ENCODE measurements at places on chromosomes 1 and 21.

DNA sequence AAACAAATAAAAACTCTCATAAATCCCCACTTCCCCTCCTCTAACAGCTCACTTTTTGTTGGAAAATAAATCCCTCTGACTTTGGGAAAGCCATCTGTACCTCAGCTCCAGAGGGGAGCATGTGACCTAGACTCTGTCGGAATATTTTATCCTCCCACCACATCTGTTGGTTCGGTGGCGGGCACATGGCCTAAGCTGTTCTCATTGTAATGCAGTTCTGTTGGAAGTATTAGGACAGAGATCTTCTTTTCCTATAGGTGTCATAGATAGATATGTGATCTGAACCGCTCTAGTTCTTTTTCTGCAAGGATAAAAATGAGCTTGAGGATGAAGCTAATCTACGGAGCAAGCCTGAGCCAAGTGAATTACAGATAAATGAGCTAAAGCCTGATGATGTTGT lies 50.5 kb upstream of the EPS8L3 start:
- no peak for DNase-seq

DNA sequence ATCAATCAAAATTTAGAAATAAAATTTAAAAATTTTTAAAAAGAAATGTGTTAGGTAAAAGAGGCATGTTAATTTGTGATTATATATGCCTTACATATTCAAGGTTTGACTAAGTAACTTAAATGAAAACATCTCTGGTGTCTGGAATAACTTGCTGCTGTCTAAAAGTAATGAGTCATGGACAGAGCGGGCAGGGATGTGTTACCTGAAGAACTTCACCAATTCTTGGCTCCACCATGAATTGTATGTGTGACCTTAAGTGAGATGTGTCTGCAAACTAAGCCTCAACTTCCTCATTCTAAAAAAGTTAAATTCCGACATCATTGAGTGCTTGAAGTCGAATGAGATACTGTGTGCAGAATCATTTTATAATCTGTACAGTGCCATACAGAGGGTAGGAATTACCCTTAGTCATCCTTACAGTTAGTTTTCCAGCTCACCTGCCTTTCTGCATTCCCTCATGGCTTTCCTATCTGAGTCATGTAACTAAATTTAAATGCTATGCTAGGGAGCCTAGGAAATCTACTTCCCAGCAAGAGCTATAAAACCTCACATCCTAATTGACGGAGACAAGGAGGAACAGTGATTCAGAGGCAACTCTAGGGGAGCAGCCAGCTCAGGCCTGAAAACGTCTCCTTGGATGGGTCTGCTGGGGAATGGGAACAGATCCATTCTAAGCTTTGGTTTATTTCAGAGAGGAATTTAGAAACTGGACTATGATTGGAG lies 100.7 kb upstream of the TSPAN2 start:
- DNase-seq: no peak

DNA sequence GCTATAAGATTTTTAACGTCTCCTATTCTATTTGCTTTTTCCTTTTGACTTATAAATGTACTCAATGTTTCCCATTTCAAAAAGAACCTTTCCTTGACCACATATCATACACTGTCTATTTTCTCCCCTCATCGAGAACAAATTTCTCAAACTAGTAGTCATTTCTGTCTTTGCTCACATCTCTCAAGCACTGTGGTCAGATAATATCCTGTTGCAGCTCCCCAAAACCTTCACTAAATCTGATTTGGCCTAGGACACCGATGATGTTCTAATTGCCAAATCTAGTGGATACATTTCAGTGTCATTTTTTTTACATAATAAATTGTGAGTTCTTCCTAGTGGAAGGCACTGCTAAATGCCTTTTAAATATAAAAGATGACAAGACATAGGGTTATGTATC lies 19.4 kb downstream of the CXADR start:
- no peak for DNase-seq

DNA sequence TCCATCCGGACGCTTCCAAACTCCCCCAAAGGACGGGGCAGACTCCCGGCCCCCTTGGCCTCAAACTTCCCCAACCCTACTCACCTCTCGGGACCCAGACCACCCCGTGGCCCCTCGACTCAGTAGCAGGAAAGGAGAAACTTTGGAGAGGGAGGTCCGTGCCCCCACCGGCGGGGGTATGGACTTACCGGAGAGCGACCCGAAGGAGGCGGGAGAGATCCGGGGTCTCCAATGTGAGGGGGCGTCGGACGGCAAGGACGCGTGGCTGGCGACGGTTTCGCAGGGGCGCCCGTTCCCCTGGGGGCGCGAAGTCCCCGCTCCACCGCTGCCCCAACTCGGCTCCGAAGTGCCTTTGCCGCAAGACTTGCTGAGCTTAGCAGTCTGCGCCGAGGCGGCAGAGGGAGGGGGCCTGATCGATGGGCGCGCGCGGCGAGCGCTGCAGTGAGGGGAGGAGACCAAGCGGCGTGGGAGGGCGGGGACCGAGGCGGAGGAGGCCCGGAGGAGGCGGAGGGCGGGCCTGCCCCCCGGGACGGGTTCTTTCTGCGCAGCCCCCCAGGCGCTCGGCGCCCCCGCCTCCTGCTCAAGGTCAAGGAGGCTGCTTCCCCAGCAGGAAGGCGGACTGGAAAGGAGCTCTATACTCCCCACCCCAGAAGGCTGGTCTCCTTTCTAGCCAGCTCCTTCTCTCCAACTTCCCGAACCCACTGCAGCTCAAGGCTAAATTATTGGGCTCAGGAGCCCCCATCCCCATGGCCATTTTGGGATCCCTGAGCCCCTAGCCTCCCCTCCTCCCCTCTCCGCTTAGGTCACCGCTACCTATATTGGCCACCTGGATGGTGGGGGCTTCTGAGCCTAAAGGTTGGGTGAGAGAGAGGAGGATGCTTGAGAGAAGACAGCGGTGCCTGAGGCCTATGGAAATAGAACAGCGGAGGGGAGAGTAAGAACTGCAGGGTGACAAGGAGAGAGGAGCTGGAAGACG lies at the start of gene SYT2:
TSS of gene SYT2 (minus strand) at position 385 of the 976 bp plus-strand sequence. CDS start 104,682 bp downstream, outside the sequence.
- DNase-seq: no peak

DNA sequence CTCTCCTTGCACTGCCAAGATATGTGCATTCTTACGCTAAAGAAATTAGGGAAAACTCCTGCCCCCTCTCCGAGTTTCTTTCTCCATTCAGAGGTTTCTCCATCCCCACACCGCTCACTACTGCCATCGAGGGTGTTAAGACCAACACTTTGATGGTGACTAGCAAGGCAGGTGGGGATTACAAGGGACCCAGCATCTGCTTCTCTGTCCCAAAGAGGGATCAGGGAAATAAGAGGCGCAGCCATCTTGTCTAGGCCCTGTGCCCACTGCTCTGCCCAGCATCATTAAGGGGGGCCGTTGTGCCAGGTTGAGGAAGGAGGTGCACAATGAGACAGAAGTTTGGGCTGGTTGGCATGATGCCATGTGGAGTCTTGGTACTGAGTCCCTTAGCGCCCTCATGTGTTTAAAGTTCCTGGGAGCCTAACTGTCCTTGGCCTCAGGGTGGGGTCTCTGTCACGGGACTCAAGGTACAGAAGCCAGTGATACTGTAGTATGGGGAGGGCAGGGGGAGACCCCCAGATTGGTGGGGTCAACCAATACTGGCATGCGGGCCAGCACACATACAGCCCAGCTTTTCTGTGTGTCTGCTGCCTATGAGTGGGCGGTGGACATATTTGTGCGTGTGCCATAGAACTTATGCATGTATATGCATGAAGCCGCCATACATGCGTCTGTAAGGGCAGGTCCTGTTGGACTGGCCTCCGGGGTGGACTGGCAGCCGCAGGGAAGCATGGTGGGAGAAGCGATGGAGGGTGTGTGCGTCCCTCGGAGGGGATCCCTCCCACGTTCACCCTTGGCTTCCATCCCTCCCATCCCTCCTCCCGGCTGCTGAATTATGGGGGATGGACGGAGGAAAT lies 5.5 kb downstream of the EFNA3 start:
- DNase-seq: no peak

- no peak for DNase-seq
These were observed 1287.4 kb upstream of the B3GALT2 start for GRCh38 chr1:194473766-194474165.
